Tibial nerve (tissue), 4 donors: ENCODE measurements at places on chromosomes 11 and 22. TPM values are rescaled to one million over a fixed set of nuclear protein-coding genes. Genes with fewer than 3 reads are reported as not detected.
A peak's percentile ranks its signal among the peaks of the same experiment; 100 is the strongest.

The LRRC51 gene
- 8.7 TPM for total RNA-seq

GRCh38 chr11:125082611-125083311 lies 19.7 kb downstream of the SLC37A2 start:
- DNase-seq = no peak

The MIOX gene
- not detected for total RNA-seq

DNA sequence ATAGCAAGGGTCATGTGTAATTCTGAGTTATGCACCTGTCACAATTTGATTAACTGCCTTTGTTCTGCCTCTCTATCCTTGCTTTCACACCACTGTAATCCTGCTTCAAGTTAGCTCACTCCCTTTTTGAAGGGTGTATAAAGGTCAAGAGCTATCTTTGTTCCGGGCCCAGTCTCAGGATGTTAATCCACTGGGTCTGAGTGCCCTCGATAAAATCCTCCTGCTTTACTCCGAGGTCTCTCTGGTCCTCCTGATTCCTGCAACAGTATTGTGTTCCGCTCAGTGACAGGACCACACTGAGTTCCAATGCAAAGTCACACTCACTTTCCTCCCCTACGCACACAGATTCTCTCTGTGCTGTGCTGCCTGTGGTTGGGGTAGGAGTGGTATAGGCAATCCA lies 186.5 kb downstream of the DYNC2H1 start:
- no peak for DNase-seq

GRCh38 chr11:33735271-33736147 lies 714 bp downstream of the CD59 start:
- DNase-seq = no peak

The ATM gene
- total RNA-seq = 120 TPM

GRCh38 chr22:43812149-43812842 lies at the start of gene EFCAB6:
Gene EFCAB6 (minus strand): TSS chr22:43812305. CDS start chr22:43782318, 29,987 bp downstream.
- peak; percentile 88 for DNase-seq

The KCNK4 gene
- not detected for total RNA-seq

GRCh38 chr11:73259406-73260126 lies 12.6 kb upstream of the P2RY6 start:
- no peak for DNase-seq

- no peak for DNase-seq
Observed at GRCh38 chr11:19631712-19632498, 80.7 kb upstream of the NAV2 start.

GRCh38 chr11:5973530-5973929 lies 5.2 kb upstream of the OR56A5 start:
- DNase-seq = no peak

GRCh38 chr11:125262830-125263218 lies 98.3 kb downstream of the PKNOX2 start:
- no peak for DNase-seq

DNA sequence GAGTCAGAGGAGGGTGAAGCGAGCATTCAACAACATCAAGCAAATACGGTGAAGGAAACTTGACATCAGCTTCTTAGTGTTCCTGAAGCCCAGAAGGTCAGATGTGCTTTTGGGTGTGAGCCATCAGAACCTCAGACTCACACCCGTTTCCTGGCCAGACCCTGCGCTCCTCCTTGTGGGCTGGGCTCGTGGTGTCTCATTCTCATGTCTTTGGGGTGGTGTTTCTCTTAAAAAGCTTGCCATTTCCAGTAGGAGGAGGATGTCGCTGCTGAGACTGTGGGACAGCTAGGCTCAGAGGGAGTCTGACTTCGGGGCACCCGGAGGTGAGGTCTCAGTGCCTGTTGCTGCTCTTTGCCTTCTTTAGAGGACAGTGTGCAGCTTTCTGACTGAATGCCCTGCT lies 24.2 kb downstream of the PPFIBP2 start:
- DNase-seq = peak; percentile 58

- no peak for DNase-seq
Observed at GRCh38 chr11:11034476-11034875, 176.6 kb upstream of the ZBED5 start.

The SF1 gene
- total RNA-seq = 368 TPM
